ENCODE measurements at places on chromosomes 16 and 17. TPM values are rescaled to one million over a fixed set of nuclear protein-coding genes. Genes with fewer than 3 reads are reported as not detected.

The COG1 gene
- 18.3 TPM for total RNA-seq

The PLXDC1 gene
- total RNA-seq: 0.52 TPM

The TELO2 gene
- 11.0 TPM for total RNA-seq

The SULT1A4 gene
- total RNA-seq: 2.6 TPM

The ENPP7 gene
- total RNA-seq: not detected

The LRRC75A gene
- total RNA-seq: 3.7 TPM

The DNAI2 gene
- total RNA-seq: not detected

The PSME3IP1 gene
- 36.5 TPM for total RNA-seq

The SPEM1 gene
- not detected for total RNA-seq

The ABCA8 gene
- total RNA-seq: 116 TPM

The PHAF1 gene
- 17.7 TPM for total RNA-seq

The KRTAP4-4 gene
- not detected for total RNA-seq

The RHBDL3 gene
- 1.0 TPM for total RNA-seq

The ZACN gene
- not detected for total RNA-seq

The FBXW10 gene
- total RNA-seq: not detected

The C17orf78 gene
- not detected for total RNA-seq

The SPATA22 gene
- total RNA-seq: 2.1 TPM

The USH1G gene
- under 0.01 TPM for total RNA-seq

The DBNDD1 gene
- total RNA-seq: 3.1 TPM

The CD300C gene
- total RNA-seq: under 0.01 TPM

The PAM16 gene
- total RNA-seq: 32.9 TPM

The ST6GALNAC2 gene
- 2.6 TPM for total RNA-seq

The DNAH2 gene
- 0.52 TPM for total RNA-seq

The SDK2 gene
- 11.0 TPM for total RNA-seq

The PROCA1 gene
- total RNA-seq: 0.52 TPM

Data from skeletal muscle tissue (tissue), 5 donors.